H7 (cell line): ENCODE measurements at places on chromosomes 11 and 22.

GRCh38 chr11:88886796-88887195 lies 179.0 kb downstream of the GRM5 start:
- peak; percentile 0 for DNase-seq

- DNase-seq = peak; percentile 96
These were observed 39.7 kb downstream of the TPBGL start for GRCh38 chr11:75280227-75280701.

GRCh38 chr22:28103596-28103995 lies 184.5 kb upstream of the PITPNB start:
- DNase-seq = no peak

DNA sequence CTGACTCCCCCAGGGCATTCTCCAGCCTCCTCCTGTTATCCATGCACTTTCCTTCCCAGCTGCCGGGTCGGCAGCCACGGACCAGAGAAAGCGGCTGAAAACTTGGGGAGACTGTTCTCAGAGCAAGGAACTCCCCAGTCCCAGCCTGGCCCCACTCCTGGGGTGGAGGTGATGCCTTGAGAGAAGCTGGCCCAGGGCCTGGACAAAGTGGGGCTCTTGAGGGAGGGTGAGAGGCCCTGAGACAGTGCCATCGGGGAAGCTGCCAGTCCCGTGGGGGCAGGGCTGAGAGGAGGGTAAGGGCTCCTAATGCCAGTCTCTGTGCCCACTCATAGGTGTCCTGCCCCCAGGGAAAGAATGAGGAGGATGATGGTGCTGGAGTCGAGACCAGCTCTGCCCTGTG lies 53.8 kb downstream of the FLRT1 start:
- no peak for DNase-seq

- DNase-seq = no peak
These were observed 1479.2 kb downstream of the TBC1D22A start for GRCh38 chr22:48241658-48242057.

- DNase-seq = no peak
These were observed 84.8 kb downstream of the ADAMTS15 start for GRCh38 chr11:130533113-130533798.

DNA sequence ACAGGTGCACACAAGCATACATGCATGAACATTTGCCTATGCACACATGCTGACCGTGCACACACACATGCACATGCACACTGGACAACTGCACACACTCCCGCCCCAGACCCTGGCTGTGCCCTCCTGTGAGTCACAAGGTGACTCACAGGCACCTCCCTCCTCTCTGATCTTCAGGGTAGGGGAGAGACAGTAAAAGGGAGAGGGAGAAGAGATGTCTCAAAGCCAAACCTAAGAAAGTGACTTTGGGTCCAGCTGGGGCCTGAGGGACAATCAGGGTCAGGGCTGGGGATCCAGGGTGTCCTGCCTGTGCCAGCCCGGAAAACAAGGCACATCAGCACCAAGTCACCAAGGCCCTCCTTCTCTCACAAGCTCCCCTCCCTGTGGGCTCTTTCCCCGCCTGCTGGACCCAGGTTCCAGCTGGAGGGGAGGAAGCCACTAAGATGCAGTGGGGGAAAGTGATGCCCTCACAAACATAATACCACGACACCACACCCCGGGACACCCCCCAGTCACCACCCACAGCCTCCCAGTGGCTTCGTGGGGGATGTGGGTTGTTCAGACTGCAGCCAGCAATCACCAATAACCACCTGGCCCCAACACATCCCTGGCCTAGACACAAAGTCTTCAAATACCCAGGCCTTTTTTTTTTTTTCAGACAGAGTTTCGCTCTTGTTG lies 39.3 kb downstream of the PDGFB start:
- DNase-seq = no peak

DNA sequence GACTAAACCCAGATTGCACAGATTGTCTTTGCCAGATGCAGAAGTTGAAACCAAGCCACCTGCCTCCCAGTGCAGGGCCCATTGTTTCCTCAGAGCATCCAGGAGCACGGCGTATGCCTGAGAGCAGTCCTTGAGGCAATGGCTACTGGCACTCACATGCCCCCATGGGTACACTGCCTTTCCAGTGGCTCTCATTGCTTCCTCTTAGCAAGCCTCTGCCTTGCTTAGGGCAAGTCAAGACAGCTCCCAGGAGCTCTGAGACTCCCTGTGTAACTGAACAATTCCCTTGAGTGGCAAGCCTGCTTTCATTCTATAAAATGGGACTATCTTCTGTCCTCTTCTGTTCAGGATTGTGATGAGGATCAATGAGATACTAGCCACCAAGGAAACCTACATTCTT lies 4.1 kb downstream of the SYTL2 start:
- DNase-seq = no peak

DNA sequence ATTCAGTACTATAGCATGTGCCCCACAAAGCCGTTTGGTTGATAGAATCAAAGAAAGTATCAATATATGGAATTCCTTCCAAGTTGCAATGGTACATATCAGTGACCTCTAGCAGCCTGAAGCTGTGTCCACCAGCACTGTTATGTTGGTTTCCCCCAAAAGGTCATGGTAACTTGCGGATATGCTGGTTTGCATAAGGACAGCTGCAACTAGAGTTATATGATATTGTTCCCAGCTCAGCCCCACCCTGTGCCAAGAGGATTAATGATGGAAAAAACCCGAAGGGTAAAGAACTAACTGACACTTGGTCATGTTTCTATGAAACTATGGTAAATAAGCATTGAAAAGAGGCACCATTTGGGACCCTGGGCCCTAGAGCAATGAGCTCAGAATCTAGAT lies 93.5 kb downstream of the PDHX start:
- DNase-seq = no peak

- DNase-seq = no peak
These were observed 42.5 kb upstream of the MICAL2 start for GRCh38 chr11:12067796-12068357.

DNA sequence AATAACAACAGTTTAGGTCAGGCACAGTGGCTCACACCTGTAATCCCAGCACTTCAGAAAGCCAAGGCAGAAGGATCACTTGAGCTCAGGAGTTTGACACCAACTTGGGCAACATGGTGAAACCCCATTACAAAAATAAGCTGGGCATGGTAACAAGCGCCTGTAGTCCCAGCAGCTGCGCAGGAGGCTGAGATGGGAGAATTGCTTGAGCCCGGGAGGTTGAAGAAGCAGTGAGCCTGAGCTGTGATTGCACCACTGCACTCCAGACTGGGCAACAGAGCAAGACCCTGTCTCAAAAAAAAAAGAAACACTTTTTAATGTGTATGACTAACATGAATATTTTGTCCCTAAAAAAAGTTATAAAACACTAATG lies 24.5 kb upstream of the TFIP11 start:
- DNase-seq = no peak

DNA sequence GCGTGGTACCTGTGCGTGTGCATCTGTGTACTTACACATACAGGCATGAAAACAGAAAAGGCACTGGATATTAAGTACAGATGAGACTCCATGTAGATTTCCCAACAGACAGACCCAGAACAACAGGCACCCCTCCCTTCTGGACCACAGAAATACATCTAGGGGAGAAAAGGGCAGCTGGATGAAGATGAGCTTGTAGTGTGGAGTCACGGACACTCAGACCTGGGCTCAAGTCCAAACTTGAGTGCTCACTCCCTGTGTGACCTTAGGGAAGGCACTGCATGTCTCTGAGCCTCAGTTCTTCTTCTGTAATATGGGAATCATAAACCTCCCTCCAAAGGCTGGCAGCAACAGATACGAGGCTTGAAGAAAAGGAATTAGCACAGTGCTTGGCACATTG lies 108.9 kb downstream of the GALNT18 start:
- DNase-seq = no peak
